Activated CD4-positive, alpha-beta T cell treated with anti-CD3 and anti-CD28 coated beads, Interleukin-10, Interleukin-2, amounts not matched to agents 100 ng/mL and 50 ng/mL, durations not matched to agents 16 hours and 8 hours (primary cell): ENCODE measurements at places on chromosomes 4 and X.
A peak's percentile ranks its signal among the peaks of the same experiment; 100 is the strongest.

DNA sequence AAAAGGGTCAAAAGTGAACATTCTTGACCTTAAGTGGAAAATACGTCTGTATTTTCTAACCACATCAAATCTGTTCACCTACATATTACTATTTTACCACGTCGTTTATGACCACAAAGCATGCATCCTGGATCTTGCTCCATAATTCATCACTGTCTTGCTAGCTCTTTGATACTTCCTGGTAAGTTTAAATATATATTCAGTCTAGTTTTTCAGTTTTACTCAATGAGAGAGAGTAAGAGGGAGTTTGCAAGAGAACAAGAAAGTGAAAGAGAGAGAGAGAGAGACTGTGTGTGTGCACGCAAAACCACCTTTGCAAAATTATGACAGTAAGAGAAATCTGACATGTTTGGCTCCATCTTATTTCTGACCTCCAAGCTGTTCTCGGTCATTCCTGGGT lies 173.7 kb upstream of the GALNTL6 start:
- DNase-seq = peak; percentile 46

GRCh38 chrX:4674028-4674782 lies 960.8 kb upstream of the PRKX start:
- no peak for DNase-seq

- no peak for DNase-seq
Observed at GRCh38 chr4:25638221-25638601, 17.4 kb upstream of the SLC34A2 start.

DNA sequence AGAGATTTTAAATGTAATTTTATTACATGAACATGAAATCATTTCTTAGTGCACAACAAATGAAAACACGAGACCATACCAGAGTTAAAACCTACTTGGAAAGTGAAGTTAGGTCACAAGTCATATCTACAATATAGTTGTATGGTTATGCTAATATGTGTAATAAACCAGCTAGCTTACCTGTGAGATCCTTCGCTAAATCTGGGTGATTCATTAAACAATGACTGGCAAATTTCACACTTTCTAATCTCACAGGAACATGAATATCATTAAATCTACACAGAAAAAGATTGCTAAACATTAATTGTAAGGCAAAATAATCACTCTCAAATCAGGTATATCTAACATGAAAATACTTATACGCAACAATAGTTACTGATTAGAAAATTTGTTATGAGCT lies 67.6 kb downstream of the PDS5A start:
- DNase-seq = no peak

GRCh38 chrX:11949291-11949690 lies 189.0 kb upstream of the FRMPD4 start:
- DNase-seq = no peak

GRCh38 chrX:1153940-1154339 lies 58.5 kb downstream of the CRLF2 start:
- DNase-seq = no peak

DNA sequence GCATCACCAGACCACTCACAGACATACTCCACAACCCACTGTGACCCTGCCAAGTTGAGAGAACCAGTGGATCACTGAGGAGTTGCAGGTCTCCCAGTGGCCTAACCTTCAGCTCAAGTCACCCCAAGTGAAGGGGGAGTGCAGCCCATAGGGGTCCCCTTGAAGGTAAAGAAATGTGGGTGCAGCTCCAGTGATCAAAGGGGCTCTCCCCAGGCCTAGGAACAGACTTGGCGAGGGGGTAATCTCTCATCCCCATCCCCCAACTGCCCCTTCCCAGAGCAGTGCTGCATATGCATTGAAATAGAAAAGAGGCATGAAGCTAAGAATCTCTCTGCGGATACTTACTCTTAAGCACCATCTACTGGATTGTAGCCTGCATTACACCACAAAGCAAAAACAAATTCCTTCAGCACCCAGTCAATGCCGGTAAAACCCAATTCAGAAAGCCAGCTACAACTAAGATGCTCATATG lies 27.0 kb downstream of the MAGEE1 start:
- DNase-seq = peak; percentile 30

DNA sequence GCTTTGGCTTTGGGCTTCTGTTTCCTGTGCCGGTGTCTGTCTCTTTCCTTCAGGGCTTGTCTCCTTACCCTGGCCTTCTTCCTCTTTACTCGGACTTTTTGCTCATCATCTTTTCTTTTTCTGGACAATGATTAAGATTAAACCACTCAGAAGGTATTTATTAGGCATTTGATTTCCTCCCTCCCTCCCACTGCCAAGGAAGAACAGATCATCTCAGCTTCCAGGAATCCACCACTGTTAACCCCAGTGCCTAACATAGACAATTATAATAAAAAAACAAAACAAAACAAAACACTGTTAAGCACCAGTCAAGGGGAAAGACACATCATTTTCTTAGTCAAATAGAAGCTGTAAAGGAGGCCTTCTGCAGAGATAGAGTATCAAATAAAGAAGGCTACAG lies 16.6 kb downstream of the PGRMC1 start:
- no peak for DNase-seq

GRCh38 chr4:14254252-14254651 lies 626.7 kb upstream of the BOD1L1 start:
- DNase-seq = no peak

DNA sequence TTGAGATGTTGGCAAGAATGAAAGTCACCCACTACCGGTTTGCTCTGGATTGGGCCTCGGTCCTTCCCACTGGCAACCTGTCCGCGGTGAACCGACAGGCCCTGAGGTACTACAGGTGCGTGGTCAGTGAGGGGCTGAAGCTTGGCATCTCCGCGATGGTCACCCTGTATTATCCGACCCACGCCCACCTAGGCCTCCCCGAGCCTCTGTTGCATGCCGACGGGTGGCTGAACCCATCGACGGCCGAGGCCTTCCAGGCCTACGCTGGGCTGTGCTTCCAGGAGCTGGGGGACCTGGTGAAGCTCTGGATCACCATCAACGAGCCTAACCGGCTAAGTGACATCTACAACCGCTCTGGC lies 12.3 kb downstream of the RPL9 start:
- DNase-seq = no peak

DNA sequence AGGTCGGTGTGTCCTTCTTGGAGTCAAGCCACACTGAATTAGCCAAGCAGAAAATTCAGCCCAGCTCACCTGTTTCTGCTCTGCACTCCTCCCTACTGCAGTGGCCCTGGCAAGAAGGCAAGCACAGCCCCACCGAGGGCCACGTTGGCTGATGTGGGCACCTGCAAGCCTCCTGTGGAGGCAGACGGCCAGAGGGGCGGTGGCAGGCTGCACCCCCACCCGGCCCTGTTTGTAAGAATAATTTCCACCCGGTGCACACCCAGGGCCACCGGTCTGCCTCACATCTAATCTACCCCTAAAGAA lies 18.8 kb downstream of the PPP2R2C start:
- no peak for DNase-seq

DNA sequence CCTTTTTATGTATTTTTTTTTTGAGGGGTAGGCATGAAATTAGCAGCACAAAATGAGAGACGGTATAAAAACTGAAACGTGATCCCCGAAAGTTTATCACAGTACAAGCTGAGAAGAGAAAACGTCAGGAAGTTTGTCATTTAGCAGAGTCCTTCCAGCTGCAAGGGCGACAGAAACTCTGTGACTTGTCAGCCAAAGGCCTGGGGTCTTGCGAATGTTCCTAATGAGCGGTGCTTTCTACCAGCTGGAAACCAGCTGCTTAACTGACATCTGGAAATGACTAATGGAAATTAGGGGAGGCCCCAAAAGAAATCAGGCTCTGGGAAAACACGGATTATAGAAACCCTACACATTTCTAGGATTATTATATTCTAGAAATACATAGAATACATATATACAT lies 66.5 kb downstream of the CHRNA9 start:
- no peak for DNase-seq

DNA sequence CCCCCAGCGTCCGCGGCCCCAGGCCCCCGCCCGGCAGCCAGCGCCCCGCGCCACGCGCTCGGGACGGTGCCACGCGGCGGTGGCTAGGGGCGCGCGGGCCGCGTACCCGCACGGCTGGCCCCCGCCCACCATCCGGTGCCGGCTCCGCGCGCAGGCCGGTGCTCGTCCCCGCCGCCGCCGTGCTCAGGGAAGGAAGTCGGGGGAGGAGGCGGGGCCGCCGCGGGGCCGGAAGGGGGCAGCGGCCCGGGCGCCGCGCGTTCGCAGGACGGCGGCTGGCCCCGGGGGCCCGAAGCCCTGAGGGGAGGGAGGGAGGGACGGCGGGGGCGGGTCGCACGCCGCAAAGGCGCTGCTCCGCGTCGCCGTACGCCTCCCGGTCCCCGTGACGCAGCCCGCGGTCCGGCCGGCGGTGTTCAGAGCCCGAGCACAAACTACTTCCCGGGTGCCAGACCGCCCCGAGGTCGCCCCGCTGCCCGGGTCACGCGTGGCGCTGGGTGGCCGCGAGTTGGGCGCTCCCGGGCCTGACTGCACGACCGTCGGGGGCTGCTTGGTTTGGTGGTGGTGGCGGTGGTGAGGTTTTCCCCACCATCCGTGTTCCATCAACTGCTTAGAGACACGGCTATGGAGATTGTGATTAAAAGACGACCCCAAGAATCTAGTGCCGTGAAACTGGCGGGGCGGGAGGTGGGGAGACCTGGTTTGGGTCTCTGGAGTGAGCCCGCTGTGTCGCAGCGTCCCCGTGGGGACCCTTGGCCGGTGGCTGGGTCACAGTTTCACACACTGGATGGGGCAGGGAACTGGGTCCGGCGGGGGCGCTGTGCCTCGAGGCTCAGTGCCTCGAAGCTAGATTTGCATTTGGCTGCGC lies at the start of gene DCTD:
Gene DCTD (minus strand): TSS at position 205 of the 862 bp plus-strand sequence. CDS start 1,818 bp downstream, outside the sequence.
- peak; percentile 85 for DNase-seq

DNA sequence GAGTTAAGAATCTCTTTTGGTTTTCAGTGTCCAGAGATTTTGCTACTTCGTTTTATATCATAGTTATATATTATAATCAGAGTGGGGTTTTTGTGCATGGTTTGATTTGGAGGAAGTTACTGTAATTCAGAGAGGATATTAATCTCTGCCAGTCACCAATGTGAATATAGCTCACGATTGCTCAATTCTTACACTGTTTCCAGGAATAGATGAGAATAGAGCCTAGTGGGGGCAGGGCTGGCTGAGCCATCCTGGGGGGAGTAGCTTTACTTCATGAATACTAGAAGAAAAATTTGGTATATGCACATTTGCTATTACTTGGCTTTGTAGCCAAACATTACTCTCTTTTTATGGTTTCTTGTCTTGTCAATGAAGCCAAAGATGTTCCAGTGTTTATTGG lies 60.9 kb upstream of the TRPC3 start:
- DNase-seq = no peak

GRCh38 chr4:98793658-98794057 lies 135.2 kb upstream of the TSPAN5 start:
- DNase-seq = no peak
